Stimulated activated CD4-positive, alpha-beta T cell treated with anti-CD3 and anti-CD28 coated beads, Interleukin-15, amount 100 ng/mL, for 1 hour (primary cell): ENCODE measurements at places on chromosomes 4 and X.

DNA sequence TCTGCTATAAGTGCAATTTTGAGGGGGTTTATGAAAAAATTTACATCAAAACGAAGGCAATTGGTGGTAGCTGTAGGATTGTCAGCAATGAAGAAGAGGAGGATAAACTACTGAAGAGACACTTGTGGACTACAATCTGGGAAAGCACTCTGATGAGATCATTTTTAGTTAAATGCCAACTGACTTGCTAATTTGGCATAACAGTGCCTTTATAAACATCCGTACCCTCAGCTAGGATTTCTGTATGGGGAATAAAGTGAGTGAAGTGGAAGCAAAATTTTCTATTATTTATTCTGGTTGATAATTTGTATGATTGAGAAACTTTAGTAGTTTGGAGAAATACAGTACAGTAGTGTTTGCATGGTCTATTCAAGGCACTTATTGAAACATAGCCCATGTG lies 11.2 kb upstream of the GNRHR start:
- no peak for DNase-seq

DNA sequence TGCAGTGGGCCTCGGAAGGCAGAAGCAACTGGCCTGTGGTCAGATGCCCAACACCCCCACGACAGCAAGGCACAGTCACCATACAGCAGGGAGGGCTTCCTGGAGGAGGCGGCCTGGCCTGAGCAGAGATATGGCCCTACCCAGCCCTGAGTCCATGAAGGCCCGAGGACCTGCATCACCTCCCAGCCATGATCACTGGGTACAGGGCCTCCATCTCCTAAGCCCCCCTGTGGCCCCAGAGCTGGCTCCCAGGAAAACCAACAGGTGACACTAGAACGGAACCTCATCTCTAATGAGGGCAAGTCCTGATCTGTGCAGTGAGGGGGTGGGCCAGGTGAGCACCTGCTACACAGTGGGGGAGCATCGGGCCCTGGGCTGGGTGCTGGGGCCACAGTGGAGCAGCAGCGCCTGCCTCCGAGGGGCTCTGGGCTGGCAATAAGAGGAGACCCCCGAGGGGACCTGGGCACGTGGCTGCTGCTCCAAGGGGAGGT lies 26.2 kb upstream of the MXD4 start:
- DNase-seq, result no peak

DNA sequence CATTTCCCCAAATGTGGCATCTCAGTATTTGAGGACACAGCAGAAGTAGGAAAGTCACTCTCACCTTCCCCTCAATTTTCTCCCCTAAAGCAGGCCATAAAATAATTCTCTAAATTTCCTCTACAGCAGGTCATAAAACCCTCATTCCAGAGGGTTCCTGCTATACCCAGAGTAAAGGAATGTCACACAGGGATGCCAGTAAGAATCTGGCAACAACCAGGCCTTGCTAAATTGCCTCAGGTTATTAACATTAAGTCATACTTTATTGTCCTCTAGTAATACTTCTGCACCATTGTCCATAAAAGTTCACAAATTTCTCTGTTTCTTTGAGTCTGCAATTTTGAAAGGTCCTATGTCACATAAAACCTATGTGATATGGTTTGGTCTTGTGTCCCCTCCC lies 685.7 kb upstream of the SLIT2 start:
- DNase-seq, result no peak

GRCh38 chr4:113109106-113109718 lies 59.8 kb downstream of the ANK2 start:
- no peak for DNase-seq

GRCh38 chrX:103741879-103742278 lies 31.2 kb downstream of the TMEM31 start:
- DNase-seq, result no peak

DNA sequence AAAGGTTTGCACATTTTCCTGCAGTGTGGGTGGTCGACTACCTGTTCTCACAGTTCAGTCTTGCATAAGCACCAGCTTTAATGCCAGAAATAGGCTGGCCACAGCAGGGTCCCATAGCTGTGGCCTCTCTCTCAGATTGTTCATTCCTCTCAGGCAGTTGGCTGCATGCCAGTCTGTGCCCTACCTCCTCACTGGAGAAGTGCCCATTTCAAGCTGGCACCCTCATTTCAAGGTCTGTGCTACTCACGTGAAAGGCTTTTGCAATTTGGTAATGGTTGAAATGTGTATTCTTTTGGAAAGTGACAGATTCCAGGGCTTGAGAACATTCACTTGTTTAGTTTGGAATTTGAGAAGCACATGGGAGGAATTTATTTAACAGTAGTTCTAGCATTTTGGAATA lies 28.9 kb upstream of the MTMR1 start:
- no peak for DNase-seq

GRCh38 chr4:183801457-183802165 lies 103.5 kb upstream of the STOX2 start:
- DNase-seq, result no peak

DNA sequence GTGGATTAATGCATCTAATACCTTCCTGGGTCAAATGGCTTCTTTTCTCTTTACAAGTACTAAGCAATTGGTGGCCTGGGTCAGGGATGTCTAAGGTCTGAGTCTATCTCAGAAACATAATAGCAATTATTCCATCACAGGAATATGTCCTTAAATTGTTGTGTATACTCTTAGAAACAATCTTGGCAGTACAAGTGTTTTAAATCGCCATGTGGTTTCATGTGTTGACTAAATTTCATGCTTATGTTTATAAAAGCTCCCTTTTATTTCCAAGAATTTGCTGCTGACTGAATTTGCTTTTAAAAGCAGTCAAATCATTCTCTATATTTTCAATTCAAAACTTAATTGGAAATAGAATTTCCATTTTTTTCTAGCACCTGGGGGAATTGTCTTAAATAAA lies 125.3 kb upstream of the PACRGL start:
- no peak for DNase-seq

DNA sequence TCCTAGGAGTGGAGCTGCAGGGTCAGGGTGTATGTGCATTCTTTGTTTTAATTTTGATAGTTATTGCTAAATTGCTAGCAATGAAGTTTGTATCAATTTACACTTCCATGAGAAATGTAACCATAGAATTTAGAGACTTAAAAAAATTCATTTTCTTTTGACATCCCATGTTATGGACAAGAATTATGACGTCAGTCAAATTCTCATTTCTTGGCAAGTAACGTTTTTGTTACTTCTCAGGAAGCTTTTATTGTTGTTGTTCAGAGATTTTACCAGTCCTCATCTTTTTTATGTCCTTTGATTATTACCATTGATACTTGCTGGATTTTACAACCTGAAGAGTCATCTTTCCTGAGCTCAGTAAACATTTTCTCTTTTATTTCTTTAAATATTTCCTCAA lies 417.5 kb upstream of the ARX start:
- no peak for DNase-seq

GRCh38 chr4:121794505-121795188 lies 6.5 kb upstream of the EXOSC9 start:
- no peak for DNase-seq

- DNase-seq, result no peak
Observed at GRCh38 chr4:125732632-125733031, 417.9 kb downstream of the FAT4 start.

- DNase-seq, result no peak
Observed at GRCh38 chr4:31081366-31081765, 361.2 kb downstream of the PCDH7 start.

GRCh38 chr4:85842540-85842939 lies 367.6 kb downstream of the ARHGAP24 start:
- no peak for DNase-seq

GRCh38 chr4:2333356-2333841 lies 71.5 kb upstream of the MXD4 start:
- no peak for DNase-seq

GRCh38 chr4:36222702-36223101 lies 21.6 kb downstream of the ARAP2 start:
- no peak for DNase-seq
